Fibroblast of skin of right quadriceps (primary cell): ENCODE measurements at places on chromosomes 3 and 15.

DNA sequence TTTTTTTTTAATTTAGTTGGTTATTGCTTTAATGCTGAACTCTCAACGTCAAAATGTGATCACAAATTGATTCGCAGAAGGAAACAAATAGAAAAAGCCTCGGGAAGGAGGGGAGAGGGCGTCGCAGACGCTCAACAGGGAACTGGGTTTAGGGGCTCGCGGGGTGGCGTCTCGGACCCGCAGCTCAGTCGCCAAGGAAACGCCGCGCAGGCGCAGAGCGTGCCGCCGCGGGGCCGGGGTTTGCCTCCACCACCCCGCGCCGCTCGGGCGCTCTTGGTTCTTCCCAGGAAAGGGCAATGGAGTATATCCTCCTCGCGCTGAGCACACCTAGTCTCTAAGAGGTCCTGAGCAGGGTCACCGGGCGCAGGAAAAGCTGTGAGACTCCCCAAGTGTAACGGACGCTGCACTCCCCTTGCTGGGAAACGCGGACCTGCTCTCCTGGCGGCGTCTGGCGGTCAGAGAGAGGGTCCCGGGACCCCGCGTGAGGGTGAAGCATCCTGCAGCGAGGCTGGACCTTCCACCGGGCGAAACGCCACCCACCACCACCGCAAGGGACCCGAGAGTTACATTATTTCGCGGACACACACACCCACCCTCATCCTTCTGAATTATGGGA, 753 bp downstream of the PLCH1 start:
- DNase-seq: peak; percentile 34

GRCh38 chr3:10315101-10315500, 5.8 kb downstream of the SEC13 start:
- no peak for DNase-seq

- DNase-seq: peak; percentile 88
Measured at GRCh38 chr15:101675015-101675414, 22.8 kb upstream of the TM2D3 start.

GRCh38 chr15:74326746-74327145, 40.7 kb downstream of the CYP11A1 start:
- no peak for DNase-seq

GRCh38 chr15:89998141-89998661, 2.9 kb upstream of the ZNF710 start:
- peak; percentile 53 for DNase-seq

GRCh38 chr15:24786347-24786746, 110.8 kb downstream of the NPAP1 start:
- DNase-seq: no peak

GRCh38 chr3:154013736-154014135, 107.5 kb upstream of the ARHGEF26 start:
- DNase-seq: no peak

GRCh38 chr3:188659449-188660090, 505.6 kb downstream of the LPP start:
- DNase-seq: no peak

- DNase-seq: peak; percentile 81
Measured at GRCh38 chr15:57667171-57667849, 39.2 kb upstream of the POLR2M start.

DNA sequence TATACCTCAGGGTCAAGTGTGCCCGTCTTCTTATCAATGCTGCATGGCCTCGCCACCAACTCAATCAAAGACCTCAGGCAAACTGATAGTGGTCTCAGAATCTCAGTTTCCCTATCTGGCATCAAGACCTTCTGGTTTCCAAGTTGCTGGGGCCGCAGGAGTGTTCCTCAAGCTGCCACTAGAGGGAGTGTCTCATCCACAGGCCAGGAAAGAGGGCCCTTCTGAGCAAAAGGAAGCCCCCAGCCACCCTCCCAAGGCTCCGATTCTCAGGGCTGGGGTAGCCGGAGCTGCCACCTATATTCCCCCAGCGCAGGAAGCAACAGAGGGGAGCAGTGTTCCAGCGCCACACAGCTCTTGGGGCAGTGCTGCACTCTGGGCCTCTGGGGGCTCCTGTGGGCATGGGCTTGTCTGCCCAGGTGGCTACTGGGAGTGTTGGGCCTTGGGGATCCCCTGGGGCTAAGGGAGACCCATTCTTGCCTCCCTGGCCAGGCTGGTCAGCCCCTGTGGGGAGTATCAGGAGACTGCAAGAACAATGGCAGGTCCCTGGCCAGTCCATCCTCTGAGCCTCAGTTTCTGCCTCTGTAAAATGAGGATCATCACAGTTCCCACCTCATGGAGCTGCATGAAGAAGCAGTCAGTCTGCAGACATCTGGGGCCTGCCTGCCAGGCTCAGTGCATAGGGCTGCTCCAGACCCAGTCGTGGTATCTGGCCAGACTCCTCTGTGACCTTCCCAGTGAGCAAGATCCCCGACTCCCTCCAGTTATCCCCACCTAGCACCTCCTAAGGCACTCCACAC, 23.4 kb upstream of the SEC13 start:
- peak; percentile 35 for DNase-seq

GRCh38 chr3:5298453-5298852, 110.9 kb downstream of the EDEM1 start:
- no peak for DNase-seq

- peak; percentile 64 for DNase-seq
Measured at GRCh38 chr15:41585127-41586047, 26.4 kb downstream of the TYRO3 start.

DNA sequence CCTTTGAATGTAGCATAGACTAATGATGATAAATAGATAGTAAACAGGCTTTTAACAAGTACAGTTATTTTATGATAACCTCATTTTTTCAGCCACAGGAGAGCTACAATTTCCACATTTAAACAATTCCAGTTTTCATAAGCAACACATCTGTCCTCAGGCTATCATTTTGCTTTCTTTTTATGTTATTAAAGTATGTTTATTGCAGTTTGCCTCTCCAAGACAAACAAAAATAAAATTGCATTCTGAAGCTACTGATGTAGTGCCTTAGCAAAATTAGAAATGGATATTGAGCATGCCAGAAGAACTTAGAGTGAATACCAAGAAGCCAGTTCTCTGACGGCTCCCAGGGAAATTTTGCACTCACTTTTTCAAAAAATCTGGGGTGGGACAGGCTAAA, 140.6 kb upstream of the ABHD17C start:
- no peak for DNase-seq

DNA sequence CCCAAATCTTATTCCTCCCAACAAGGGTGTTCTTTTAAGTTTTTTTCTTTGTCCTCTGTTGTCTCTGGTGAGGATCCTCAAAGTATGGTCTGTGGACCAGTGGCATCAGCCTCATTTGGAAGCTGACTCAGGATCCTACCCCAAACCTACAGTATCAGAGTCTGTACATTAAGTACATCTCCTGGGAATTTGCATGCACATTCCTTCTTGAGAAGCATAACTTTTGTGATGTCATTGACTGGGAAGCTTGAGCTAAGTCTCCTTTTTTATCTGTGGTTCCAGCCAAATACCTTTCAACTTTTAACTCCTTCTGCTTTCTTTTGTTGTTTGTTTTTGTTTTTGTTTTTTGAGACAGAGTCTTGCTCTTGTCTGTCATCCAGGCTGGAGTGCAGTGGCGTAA, 40.5 kb downstream of the ARMC8 start:
- DNase-seq: peak; percentile 91

- DNase-seq: no peak
Measured at GRCh38 chr15:95254263-95254662, 1022.9 kb downstream of the MCTP2 start.

DNA sequence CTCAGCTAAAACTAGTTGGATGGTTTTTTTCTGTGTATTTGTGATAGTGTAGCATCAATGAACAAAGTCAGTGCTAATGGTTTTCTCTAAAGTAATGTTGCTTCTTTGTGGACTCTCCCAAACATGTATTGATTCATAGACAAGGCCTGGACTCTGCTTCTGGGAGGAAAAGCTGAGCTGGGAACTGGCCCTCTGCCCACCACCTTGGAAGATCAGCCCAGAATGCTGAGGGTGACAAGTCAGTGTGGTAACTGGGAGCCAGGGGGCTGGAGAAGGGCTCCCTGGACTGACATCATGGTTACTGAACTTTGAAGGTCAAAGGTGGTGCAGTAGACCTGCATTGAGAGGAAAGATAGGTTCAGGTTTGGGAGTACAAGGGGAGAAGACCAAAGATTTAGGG, 3.0 kb downstream of the ARHGAP31 start:
- DNase-seq: peak; percentile 70

DNA sequence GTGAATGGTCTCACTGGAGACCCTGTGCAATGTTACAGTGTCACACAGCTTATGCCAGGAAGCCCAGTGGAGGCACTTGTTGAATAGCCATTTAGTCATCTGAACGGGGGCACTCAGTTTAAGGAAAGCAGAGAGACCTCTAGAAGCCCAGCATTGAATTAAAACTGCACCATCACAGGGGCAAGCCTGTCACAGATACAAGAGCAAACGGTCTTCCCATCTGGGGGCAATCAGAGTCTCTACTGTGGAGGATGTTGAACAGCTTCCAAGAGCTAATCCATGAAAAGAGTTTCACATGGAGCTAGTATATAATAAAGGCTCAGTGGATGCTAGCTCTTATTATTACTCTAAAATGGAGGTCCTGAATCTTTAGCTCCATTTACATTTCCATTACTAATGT, 553.7 kb upstream of the ARRDC4 start:
- DNase-seq: no peak

DNA sequence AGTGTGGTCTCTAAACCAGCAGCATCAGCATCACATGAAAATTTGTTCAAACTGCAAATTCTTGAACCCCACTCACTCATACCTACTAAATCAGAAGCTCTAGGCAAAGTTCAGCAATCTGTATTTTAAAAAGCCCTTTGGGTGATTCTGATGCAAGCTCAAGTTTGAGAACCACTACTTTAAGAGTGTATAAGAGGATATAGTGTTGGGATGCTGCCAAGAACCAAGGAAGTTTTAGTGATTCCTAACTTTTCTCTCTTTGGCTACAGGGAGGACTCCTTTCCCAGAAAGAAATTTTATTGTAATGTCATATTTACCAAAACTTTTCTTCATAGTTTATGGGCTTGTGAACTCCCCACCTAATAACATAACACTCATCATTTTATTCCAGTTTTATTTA, 422.2 kb downstream of the TBC1D5 start:
- DNase-seq: peak; percentile 22

- peak; percentile 18 for DNase-seq
Measured at GRCh38 chr3:179688850-179689249, 36.0 kb downstream of the USP13 start.

DNA sequence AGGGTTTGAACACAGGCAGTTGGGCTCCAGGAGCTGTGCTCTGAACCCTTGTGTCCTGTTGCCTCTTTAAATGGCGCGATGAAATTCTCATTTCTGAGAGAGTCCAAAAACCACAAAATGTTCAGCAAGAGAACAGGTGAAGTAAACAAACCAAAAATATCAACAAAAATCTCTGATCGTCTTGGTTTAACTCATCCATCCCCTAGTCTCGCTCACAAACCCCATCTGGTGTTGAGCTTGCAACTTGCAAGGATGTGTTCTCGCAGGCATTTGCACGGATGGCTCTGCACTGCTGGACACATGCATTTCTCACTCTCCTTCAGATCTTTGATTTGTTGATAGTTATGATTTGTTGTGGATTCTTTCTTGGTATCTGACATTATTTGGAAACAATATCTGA, 31.1 kb downstream of the FAH start:
- no peak for DNase-seq

DNA sequence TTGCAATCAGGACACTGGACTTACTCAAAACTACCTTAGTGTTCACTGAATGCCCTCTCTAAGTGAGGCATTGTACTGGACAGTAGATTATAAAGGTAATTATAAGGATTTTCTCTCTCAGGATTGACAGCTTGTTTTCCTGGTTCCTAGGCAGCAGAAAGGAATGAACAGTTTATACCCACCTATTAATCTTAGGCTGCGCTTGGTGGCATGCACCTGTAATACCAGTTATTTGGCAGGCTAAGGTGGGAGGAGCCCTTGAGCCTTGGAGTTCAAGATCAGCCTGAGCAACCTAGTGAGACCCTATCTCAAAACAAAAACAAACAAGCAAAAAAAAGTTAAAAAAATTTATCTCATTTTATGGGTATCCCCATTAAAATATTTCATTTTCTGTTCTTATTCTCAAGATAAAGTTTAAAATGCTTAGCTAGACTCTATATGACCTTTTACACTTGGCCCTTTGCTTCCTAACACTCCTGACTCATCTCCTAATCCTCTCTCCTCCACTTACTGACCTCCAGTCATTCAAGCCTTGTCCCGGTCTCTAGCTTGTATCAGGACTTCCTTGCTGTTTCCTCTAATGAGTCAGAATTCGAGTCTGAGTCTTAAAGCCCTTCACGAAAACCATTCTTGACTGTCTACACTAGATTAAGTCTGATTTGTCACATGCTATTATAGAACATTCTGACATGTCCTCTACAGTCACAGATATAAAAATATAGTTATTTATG, 348.6 kb downstream of the NLGN1 start:
- peak; percentile 55 for DNase-seq

DNA sequence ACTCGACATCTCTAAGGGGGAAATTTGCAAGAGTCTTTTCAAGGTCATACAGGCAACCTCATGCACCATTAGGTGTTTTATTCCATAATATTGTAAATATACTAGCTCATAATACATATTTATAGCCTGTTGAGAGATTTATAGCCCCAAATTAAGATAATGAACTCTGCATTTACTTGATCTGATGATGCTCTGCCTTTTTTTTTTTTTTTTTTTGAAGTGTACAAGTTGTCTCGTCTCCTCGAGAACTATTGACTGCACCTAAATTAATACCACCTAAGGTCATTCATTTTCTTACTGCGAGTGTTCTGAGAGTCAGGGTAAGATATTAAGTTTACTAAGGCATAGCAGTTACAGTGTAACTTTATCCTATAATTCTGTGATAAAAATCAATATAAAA, 6.1 kb downstream of the CHRNA5 start:
- no peak for DNase-seq

- peak; percentile 96 for DNase-seq
Measured at GRCh38 chr3:159872374-159873109, 116.1 kb upstream of the IL12A start.

DNA sequence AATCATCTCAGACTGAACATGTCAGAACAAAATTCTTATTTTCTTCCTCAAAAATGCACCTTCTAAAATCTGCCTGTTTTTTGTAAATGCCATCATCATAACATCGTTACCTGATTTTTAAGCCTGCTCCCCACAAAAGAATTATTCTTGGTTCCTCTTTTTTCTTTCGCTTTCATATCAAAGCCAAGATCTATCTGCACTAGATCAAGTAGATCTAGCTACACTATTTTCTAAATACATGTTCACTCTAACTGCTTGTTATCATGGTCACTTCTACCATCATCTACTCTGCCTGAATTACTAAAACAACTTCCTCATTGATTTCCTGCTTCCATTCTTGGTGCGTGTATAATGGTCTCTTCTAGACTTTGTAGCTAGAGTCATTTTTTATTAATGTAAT, 217.7 kb downstream of the ARPP21 start:
- no peak for DNase-seq

DNA sequence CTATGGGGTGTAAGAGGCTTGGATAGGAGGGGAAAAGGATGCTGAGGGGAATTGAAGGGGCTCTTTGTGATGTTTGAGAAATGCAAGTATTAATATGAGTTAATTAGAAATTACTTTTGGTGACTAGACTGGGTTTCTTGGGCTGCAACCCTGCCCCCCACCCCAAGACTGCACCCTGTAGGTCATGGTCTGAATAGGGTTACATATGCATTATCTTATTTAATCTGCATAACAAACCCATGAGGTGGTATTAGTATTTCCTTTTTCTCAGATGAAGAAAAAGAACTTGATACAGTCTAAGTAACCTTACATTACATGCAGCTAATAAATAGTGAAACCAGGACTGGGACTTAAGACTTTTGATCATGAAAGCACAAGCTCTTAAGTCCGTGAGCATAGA, 5.6 kb upstream of the ZBTB38 start:
- DNase-seq: no peak

- no peak for DNase-seq
Measured at GRCh38 chr3:179701176-179701827, 48.5 kb downstream of the USP13 start.

- DNase-seq: peak; percentile 9
Measured at GRCh38 chr15:50248994-50249582, 16.4 kb downstream of the HDC start.
